ENCODE measurements at places on chromosomes 2 and 18.

- no peak for DNase-seq
Observed at GRCh38 chr18:43751835-43752234, 474.5 kb upstream of the SYT4 start.

DNA sequence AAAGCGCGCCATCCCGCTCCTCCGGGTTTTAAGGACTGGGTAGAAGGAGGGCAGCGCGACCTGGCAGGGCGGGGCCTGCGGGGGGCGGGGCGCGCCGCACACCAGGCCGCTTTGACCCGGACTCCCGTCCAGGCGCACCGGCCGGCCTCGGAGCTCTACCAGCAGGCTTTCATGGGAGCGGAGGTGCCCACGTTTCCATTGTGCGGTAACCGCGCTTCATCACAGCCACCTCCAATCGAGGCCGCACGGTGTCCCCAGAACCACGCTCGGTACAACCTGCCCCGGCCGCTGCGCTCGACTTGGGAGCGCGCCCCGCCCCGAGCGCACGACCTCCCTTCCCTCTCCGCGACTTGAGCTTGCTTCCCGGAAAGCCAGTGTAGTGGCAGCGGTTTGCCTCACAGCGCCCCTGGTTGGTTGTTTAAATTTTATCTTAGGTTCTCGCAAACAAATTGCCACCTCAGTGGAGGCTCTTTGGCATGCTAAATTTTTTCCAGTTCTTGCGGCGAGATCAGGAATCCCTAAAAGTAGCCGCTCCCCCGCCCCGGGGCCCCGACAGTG is 280 bp upstream of the CYP1B1 start:
- DNase-seq: peak; percentile 40

DNA sequence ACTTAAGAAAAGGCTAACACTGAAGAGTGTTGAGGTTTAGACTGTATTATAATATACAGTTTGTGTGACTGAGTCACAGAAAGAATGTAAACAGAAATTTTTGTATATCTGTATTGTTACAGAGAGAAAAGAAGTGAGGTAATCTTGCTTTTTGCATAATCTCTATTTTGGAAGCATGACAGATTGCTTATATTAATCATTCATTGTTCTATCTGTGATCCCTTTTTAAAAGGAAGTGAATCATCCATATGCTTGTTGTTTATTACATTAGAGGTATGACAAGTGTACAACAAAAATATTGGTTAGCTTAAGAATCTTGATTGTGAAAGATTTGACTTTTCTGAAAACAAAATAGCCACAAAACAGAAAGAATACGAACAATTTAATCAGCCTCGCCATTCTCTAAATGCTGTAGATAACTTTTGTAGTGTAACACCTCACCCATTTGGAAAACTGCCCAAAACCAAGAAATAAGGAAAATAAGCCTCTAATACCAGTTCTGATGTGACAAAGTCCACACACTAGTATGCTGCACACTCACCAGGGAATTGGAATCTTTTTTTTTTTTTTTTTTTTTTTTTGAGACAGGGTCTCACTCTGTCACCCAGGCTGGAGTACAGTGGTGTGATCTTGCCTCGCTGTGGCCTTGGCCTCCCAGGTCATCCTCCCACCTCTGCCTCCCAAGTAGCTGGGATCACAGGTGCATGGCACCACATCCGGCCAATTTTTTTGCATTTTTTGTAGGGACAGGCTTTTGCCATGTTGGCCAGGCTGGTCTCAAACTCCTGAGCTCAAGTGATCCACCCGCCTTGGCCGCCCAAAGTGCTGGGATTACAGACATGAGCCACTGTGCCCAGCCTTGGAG is 91.5 kb upstream of the LPIN2 start:
- DNase-seq: no peak

DNA sequence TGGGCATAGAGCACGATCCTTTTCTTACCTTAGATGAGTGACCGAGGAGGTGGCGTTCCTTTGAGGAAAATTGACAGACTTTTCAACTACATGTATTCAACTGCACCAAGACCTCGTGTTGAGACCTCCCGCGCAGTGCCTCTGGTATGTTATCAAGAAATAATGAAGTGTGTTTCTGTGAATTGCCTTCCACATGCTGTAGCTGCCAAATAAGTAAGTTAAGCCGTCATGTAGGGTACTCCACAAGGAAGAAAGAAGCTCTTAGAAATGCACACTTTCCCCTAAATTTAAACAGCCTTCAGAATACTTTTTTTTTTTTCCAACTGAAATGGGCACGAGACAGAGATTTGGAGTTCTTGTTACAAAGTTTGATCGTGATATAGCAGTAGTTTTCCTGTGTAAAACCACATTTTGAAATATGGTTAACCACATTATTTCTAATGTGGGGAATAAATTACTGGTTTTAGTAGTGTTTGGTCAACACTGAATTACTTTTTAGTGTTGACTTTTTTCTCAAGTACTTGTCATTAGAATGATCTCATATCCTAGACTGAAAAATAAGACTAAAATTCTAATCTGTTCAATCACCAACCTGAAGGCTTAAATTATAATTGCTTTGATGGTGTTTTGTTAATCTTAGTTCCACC is 30.5 kb downstream of the PDK1 start:
- no peak for DNase-seq

DNA sequence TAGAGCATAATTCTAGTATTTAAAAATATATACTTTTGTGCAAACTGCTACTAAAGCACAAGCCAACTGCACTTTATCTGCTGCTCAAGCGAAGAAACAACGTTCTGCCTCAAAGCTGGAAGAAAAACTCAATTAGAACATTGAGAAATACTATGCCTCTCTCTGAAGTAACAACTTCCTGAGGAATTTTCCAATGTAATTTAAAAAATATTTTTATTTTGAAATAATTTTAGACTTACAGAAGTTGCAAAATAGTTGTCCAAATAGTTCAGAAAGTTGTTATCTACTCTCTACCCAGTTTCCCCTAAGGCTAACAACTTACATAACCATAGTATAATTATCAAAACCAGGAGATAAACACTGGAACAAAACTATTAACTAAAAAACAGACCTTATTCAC is 12.3 kb upstream of the POLI start:
- no peak for DNase-seq

DNA sequence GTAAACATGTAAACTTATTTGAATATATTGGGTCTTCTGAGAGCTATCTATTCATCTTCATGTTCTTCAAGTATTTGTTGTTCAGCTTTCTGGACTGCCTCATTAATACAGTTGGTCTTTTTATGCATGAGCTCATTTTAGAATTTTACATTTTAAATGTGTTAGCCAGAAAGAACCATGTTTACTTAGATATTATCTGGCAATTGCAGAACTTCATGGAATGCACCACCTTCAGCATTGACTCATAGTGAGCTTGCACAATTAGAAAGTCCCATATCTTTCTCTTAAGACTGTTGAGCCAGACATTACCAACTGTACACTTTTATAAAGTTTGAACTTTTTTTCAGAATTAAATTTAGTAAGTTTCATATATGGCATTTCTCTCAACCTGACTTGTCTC is 536.7 kb downstream of the RIT2 start:
- no peak for DNase-seq

- DNase-seq: no peak
Observed at GRCh38 chr18:13236411-13236810, 17.9 kb downstream of the LDLRAD4 start.

GRCh38 chr2:232085164-232085563 is 123.7 kb downstream of the DIS3L2 start:
- DNase-seq: no peak

DNA sequence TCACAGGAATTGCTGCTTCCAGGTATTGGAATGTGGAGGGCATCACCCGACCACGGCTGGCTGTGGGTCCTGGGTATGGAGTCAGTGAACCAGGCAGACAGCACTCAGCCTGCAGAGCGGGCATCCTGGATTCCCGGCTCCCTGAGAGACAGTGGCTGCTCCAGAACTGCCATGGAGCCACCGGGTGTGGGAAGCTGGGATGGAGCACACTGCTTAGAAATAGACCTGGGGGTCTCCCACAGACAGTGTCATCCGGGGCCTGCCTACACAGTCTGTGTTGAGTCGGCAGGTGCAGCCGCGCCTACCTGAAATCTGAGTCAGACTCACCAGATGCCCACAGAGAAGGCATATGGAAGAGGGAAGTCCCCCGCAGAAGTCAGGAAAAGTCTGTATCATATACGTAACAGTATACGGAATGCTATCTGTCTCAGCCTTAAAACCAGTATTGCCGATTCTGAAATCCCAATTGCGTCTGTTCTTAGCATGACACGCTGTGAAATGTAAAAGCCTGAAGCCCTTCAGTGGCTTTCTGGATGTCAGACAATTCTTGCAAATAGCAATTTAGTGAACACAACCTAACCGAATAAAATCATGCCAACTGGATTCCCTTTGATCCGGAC is 509.7 kb upstream of the MYT1L start:
- DNase-seq: no peak

- DNase-seq: no peak
Observed at GRCh38 chr18:35282353-35282752, 7.7 kb downstream of the ZSCAN30 start.

DNA sequence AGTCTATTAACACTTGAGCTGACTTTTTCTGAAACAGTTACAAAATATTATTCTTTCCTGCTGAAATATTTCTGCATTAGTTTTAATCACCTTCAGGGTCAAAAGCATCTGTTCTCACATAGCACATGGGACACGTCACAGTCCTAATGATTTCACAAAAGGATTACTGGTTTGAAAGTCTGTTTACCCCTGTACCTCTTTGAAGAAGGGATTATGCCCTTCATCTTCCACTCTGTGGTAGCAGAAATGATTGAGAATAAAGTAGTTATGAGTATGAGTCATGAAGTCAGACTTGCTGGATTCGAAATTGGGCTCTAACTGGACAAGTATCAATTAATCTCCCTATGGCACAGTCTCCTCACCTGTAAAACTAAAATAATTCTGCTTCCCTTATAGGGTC is 121.2 kb downstream of the SATB2 start:
- no peak for DNase-seq

- DNase-seq: no peak
Observed at GRCh38 chr2:156956161-156956560, 301.3 kb upstream of the GALNT5 start.

GRCh38 chr2:12594590-12594989 is 122.1 kb upstream of the TRIB2 start:
- DNase-seq: no peak

DNA sequence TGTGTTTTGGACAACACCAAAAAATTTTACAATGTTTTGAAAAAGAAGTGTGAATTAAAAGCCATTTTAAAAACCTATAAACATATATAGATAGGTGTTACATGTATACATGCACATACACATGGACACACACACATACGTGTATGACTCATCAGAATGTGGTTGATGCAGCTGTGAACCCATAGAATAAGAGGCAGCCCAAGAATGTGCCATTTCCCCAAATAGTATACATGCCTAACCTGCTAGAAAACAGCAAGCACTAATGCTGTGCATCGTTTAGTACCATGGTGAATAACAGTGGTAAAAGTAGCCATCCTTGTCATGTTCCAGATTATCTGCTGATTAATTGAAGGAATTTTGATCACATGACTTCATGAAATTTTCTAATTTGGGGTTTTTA is 149.0 kb downstream of the DSEL start:
- no peak for DNase-seq

DNA sequence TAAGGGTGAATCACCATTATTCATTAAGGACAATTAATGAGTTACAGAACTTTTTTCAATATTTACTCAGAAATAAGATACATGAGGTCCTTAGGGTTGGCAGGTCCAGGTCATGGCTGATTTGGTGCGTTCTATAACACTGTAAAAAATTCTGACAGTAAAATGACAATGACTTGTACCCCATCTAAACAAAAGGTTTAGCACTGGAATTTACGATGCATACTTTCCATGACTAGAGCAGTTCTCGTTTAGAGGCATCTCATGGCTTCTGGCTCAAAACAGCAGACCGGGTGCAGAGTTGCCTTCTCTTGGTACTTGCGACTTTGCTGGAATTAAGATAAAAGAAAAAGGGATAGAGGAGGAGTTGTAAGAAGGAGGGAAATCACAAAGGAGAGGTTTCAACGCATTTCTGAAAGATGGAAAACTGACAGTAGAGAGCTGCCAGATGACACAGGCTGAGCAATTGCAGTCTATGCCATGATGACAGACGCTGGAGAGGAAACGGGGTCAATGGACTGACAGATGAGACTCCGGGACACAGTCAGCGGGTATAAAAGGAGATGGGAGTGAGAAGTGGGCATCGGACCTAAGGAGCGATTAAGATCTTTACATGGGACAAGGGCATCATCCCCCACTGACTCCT is 4.1 kb upstream of the CYS1 start:
- no peak for DNase-seq

DNA sequence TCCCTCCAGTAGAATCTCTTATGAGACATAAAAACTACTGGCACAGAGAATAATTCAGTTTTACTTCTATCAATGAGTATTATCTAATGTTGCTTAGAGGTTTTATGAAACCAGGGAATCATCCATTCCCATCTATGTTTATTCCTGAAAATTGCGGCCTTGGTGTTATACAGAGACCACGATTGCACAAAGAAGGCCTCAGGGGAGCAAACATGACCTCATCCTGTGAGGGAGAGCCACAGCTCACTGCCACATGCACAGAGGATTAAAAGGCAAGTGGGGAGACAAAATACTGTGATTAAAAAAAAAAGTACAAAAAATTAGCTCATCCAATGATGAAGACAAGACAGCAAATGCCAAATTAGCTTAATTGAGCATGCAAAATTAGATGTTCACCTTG is 111.8 kb upstream of the SLC35G4 start:
- DNase-seq: no peak

- no peak for DNase-seq
Observed at GRCh38 chr2:63571291-63571690, 17.0 kb downstream of the WDPCP start.

DNA sequence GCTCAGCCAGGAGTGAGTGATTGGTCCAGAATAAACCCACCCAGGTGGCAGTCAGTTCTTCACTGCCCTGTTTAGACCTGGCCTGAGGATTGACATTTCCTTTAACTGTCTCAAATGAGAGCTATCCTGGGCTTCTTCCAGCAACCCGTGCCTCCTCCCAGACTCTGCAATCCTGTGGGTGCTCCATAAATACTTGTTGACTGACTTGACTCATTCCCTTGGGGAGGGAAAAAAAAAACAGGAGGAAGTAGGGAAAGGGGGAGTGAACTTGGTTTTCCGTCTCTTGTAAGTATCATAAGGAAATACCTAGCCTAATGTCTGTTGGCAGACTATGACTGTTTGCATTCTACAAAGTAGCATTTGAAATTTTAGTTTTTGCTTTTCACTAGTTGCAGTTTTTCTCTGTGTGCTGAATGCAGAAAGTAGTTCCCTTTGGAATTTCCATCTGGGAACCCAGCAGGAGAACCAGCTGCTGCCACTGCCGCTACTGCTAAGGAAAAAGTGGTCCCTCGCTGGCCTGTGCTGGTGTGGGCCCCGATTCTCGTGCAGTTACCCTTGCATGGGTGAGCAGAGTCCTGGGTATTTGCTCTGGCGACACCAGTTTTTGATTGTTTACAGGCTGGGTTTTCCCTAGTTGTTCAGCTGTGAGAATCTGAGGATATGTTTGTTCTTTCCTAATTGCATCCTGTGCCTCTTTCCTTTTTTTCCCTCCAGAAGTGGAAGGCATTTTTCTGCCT is 78.8 kb downstream of the TGOLN2 start:
- DNase-seq: no peak

All from SK-N-DZ (cell line).